Muscle of back (tissue), 13 donors: ENCODE measurements at places on chromosomes 3 and 15.
A peak's percentile ranks its signal among the peaks of the same experiment; 100 is the strongest.

GRCh38 chr15:65869954-65870871, 922 bp downstream of the RAB11A start:
- DNase-seq, result peak; percentile 75

DNA sequence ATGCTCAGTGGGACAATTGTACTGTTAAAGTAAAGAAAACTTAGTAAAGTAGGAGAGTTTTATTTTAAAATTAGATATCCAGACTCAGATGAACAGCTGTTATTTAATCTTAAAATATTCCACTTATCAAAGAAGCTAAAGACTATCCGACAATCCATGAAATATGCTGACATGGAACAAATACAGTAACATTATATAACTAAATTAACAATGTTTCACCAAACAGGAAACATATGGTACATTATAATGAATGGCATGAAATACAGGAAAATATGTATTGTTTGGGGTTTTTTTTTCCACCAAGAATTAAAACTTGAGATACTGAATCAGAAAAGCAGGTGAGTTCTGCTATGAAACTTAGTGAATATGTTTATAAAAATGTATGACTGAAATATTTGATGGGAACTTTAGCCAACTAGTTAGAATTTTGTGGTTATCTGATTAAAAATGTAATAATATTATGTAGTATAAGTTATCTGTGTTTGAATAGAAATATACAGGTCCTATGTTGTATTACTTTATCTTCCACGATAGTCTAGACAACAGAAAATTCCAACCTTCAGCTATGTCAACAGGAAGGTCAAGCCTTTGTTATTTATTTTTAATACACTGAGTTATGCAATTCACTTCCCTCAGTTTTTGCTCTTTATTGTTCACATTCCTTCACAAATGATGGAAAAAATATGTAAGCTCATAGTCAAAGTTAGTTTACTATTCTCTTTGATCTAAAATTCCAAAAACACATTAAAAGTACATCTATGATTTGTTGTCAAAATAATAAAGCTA, 72.7 kb downstream of the UACA start:
- DNase-seq, result no peak

- no peak for DNase-seq
These were observed 124.4 kb downstream of the FAM43A start for GRCh38 chr3:194810076-194810475.

DNA sequence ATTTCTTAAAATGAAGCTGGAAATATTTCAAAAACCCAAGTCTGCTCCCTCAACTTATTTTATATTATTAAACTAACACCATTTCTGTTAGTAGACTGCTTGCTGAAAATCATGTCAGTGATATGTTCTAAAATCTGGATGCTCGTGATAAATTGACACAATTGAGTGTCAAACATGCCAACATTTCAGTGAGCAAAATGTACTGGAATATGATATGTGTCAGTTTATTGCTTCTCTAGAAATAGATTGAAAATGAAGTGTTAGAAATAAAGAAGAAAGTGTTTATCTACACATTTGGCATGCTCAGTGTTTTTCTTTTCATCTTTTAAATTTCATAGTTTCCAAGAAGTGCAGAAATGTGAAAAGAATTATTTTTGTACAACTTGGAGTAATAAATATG, 624.6 kb downstream of the SI start:
- no peak for DNase-seq

GRCh38 chr15:96948981-96949380, 618.5 kb downstream of the NR2F2 start:
- no peak for DNase-seq

DNA sequence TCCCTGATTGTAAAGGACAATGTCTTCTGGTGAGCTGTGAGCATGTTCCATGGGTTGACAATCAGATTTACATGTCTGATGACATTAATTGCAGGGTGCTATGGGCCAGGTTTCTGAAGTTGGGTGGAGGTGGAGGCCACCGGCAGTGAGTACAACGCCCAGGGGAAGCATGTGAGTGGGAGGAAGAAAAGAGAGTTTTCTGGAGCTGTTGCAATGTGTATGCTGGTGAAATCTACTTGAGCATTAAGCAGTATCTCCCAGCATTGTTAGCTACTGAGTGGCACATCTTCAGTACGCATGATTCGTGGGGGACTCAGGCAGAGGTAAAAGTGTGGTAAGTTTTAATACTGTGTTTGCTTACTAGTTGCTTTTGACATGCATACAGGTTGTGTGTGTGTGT, 26.6 kb downstream of the TMEM45A start:
- DNase-seq, result no peak

GRCh38 chr15:91927585-91927984, 74.1 kb downstream of the SLCO3A1 start:
- DNase-seq, result no peak

DNA sequence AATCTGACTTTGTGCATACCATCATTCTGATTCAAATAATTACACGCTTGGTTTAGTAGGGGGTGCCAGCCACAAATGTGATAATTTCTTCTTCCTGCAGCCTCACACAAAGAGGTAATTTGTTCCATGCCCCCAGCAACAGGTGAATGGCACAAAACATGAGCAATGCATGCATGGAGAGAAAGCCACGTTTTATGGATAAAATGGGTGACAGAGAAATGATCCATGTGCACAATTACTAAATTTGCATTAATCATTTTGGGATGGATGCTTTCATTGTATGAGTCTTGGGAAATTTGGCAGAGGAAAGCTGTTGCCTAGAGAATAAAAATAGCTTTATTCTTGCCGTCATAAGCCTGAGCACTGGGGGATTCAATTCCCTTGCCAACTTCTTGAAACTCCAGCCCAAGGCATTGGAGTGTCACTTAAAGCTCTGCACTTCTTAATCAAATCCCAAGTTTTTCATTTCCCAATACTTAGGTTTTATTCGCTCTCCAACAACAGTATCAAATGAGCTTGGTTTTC, 411.6 kb downstream of the GBE1 start:
- no peak for DNase-seq
